ENCODE measurements at places on chromosomes 16 and 17.

DNA sequence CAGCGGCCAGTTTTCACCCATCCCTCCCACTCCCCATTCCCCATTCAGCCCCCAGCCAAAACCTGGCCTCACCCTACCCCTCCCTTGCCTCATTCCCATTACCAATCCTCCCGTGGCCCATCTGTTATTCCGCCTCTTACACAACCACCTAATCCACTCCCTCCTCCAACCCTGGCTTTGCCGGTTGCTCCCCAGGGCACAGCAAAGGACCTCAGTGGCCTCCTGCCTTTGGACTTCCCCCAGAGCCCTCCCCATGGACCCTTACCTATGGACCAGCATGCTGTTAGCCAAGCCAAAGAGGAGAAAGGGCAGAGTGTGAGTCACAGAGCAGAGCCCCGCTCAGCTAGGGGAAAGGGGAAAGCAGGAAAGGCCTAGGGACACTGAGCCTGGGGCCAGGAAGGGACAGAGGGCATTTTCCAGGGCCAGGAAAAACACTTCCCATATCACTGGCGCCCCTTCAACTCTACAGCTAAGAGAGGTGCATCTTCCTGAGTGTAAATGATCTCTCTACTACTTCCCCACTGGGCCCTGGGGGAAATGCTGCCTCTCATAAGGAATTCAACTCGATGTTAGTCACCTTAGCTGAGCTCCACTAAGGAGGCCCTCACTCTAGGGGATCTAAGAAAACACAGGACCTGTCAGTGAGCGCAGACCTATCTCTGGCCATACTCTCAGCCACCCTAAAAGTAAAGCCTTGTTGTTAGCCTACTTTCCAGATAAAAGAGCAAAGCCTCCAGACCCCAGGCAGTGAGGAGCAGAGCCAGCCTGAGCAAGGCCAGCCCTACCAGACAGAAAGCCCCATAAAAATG, 10.6 kb downstream of the PEMT start:
- no peak for DNase-seq

- DNase-seq, result no peak
Observed at GRCh38 chr17:18185391-18185790, 1.8 kb downstream of the ALKBH5 start.

DNA sequence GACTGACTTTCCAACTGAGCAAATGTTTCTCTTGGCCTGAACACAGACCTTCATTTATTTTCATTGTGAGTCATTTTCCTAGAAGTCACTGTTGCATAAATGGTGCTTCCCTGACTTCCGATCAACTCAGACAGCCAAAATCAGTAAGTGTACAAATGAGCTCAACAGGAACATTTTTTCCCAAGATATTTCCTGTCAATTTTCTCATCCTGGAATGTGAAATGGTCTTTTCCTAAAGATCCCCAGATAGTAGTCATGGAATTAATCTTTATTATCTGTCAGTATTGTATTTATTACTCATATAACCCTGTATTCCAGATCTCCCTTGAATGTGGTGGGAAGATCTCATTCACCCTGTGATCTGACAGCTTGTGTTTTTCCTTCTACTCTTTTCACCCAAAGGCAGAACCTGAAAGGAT, 360.3 kb upstream of the KIF2B start:
- no peak for DNase-seq

GRCh38 chr16:72126429-72126765, 32.8 kb downstream of the DHX38 start:
- peak; percentile 69 for DNase-seq

DNA sequence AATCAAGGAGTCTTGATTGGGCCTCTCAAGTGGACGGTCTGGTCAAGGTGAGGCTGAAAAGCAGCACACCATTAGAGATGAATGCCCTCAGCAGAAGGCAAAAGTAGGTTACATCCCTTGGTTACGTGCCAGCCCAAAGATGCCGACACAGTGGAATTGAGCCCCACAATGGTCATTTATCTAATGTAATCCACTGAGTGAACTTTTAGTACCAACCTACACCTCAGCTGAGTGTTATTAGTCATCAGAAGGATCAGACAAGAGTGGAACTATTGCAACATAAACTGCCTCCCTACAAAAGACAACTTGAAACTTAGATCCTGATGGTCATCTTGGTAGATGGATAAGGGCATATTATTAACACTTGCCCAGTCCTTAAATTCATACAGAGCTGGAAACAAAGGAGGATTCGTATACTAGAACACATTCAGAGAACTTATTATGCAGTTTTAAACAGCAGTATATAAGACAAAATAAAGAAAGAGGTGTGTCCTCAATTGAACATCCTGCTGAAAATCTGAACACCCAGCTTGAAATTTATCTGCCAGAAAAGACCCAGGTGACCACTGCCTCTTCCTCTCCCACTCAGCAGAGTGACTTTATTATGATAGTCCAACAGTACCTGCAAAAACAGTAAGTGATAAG, 2.8 kb downstream of the DCUN1D3 start:
- DNase-seq, result peak; percentile 80

- DNase-seq, result peak; percentile 12
Observed at GRCh38 chr17:68102318-68102758, 66.8 kb downstream of the KPNA2 start.

All from suppressor macrophage (primary cell).